ENCODE measurements at places on chromosomes 12 and 14.

GRCh38 chr12:57519796-57520052, 590 bp downstream of the DDIT3 start:
- peak; percentile 20 for DNase-seq

GRCh38 chr12:3113671-3114325, 36.6 kb downstream of the TSPAN9 start:
- DNase-seq: no peak

GRCh38 chr12:13661005-13661887, 320.2 kb downstream of the GRIN2B start:
- peak; percentile 10 for DNase-seq

- DNase-seq: no peak
Measured at GRCh38 chr12:69254046-69254445, 14.7 kb downstream of the CPSF6 start.

GRCh38 chr12:69065775-69066174, 132.8 kb upstream of the CPM start:
- DNase-seq: no peak

DNA sequence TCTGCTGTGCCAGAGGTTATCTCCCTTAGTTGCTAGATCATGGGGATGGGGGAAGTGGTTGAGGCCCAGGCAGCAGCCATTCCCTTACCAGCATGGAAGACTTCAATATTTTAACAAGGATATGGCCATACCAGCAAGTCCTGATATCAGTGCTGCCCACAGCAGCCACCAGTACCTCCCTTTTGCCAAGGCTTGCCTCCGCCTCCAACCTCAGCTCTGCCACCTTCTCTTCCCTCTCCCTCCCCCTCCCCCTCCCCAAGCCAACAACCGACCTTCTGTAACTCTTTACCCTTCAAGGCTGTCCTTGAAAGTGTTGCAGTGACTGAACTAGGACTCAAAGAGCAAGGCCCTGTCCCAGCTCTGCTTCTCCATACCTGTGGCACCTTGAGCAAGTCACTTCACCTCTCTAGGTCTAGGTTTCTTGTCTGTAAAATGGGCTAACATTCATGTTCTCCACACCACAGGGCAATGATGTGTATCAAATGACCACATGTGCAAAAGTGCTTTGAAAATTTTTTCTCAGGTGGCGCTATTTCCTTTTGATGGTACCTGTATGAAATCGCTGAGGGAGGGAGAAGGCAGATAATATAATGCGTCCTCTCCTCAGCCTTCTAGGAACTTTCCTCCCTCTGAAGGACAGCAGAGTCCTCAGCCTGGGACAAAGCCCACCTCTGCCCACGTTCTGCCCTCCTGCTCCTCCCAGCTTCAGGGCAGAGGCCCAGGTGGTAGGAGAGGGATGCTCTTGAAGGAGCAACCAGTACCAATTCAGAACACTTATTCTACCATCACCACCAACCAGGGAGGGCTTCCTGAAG, 14.7 kb downstream of the PLEKHG6 start:
- no peak for DNase-seq

GRCh38 chr12:26275313-26276131, 80.1 kb downstream of the SSPN start:
- DNase-seq: no peak

DNA sequence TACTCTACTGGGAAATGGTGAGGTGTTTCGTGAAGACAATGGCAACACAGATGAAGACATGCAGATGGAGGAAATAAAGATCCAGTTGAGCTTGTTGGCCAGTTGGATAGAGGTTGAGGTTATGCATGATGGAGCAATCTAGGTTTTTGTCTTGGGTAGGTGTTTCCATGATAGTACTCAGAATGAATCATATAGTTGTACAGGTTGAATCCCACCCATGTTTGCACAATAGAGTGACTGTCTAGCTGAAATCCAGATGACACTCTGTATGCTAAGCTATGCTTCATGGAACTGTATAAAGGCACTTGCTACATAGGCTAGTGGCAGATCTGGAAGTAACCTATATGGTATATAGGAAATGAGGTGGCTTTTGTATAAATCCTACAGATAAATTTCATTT, 264.9 kb downstream of the NAV3 start:
- no peak for DNase-seq

- no peak for DNase-seq
Measured at GRCh38 chr12:51855586-51856428, 7.3 kb upstream of the FIGNL2 start.

DNA sequence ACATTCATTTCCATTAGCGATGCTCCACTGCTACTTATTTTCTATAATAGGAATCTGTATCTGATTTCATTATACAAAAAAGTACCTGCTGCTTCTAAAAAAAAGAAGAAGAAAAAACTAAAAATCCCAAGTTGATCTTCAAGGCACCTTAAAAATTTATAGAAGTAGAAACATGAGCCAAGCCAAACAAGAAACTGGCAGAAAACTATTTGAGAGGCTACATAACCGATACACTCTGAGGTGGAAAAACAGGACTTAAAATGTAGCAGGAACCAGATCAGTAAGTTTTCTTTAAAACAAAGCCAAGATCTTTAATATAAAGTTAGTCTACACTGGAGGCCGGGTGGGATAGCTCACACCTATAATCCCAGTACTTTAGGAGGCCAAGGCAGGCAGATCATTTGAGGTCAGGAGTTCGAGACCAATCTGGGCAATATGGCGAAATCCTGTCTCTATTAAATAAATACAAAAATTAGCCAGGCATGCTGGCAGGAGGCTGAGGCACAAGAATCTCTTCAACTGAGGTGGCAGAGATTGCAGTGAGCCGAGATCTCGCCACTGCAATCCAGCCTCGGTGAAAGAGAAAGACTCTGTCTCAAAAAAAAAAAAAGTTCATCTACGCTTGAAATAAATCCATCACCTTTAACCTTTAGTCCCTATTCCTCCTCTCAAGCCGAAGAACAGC, 278.6 kb downstream of the MED13L start:
- DNase-seq: no peak

DNA sequence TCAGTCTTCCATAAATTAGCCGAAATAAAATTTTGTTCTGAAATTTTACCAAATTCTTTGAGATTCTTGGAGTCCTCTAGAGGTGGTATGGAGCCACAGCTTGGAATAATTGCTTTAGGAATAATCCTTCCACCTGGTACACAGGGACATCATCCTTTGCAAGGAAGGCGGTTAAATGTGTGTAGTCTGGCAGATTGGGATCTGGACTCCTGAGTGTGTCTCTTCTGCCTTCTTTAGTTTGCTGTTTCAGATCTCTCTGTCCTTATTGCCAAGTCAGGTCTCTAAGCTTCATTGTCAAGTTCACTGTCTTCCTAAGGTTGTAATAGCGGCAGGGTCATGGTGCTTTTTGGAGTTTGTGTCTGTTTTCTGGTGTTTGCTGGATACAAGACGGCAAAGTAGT, 393.9 kb upstream of the RGS6 start:
- no peak for DNase-seq

GRCh38 chr12:104003596-104003995, 37.9 kb downstream of the TDG start:
- no peak for DNase-seq

- peak; percentile 39 for DNase-seq
Measured at GRCh38 chr14:68781161-68782021, 11.5 kb downstream of the ZFP36L1 start.

- DNase-seq: no peak
Measured at GRCh38 chr14:23217032-23218020, 20.4 kb upstream of the RNF212B start.

DNA sequence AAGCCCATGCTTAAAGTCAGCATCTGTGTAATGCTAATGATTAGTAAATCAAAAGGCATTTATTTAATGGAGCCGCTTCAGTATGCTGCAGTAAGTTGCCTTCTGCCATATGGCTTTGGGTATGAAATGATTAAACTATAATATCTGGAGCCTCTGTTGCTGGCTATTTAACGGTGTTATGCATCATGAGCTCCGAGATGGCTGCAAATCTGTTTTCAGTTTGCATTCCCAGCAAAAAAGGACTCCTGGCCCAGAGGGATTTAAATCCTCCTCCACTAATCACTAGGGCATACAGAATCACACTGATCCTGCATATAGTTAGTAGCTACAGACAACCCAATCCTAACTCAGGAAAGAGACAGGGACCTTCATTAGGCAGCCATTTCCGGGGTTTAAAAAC, 171.5 kb upstream of the EEA1 start:
- DNase-seq: no peak

DNA sequence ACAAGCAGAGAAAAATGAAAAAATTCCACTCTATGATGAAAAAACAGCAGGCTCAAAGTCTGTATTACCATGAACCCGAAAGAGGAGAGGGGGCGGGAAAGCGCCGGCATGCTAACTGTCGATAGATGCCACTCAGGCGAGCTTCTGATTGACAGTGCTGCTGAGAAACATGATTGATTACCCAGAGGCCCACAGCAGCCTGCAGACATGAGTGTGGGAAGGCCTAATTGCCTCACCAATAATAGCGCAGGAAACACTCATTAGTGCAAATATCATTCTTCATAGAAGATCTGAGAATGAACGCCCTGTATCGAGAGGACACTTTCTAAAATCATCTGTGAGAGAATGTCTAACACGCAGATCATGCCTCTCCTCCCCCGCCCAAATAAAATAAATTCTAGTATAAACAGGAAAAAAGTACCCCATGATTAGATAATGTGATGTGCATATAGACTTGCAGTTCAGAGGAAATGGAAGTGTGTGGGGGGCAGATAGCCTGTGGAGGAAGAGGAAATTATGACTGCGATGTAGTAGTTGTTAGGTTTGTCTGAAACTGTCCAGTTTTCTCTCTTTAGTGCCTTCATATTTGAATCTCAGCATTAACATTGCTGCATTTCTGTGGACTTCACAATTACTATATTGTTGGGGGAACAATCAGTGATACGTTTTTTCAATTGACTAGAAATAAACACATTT, 15.6 kb downstream of the TPH2 start:
- DNase-seq: no peak

GRCh38 chr14:20683125-20683890, 1.1 kb upstream of the RNASE4 start:
- DNase-seq: peak; percentile 79

GRCh38 chr14:73760598-73761586, 46.7 kb upstream of the PNMA1 start:
- DNase-seq: no peak

- DNase-seq: no peak
Measured at GRCh38 chr14:104115131-104115600, 23.2 kb upstream of the KIF26A start.

GRCh38 chr12:94872007-94872653, 131.4 kb downstream of the NDUFA12 start:
- no peak for DNase-seq

DNA sequence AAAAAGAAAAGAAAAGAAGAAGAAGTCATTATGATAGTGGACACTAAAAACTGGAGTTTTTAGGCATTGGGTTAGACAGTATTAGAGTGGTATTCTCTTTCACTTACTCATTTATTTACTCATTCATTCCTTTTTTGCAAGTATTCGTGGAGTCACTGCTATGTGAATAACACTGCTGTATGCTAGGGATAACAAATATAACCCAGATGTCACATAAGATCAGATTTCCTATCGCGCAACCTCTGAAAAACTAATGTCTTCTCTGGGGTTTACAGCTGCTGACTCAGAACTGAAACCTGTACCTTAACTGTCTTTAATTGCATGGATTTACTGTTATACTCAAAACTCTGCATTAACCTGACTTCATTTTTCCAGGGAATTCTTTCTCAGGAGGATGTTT, 353.7 kb downstream of the LRIG3 start:
- no peak for DNase-seq

DNA sequence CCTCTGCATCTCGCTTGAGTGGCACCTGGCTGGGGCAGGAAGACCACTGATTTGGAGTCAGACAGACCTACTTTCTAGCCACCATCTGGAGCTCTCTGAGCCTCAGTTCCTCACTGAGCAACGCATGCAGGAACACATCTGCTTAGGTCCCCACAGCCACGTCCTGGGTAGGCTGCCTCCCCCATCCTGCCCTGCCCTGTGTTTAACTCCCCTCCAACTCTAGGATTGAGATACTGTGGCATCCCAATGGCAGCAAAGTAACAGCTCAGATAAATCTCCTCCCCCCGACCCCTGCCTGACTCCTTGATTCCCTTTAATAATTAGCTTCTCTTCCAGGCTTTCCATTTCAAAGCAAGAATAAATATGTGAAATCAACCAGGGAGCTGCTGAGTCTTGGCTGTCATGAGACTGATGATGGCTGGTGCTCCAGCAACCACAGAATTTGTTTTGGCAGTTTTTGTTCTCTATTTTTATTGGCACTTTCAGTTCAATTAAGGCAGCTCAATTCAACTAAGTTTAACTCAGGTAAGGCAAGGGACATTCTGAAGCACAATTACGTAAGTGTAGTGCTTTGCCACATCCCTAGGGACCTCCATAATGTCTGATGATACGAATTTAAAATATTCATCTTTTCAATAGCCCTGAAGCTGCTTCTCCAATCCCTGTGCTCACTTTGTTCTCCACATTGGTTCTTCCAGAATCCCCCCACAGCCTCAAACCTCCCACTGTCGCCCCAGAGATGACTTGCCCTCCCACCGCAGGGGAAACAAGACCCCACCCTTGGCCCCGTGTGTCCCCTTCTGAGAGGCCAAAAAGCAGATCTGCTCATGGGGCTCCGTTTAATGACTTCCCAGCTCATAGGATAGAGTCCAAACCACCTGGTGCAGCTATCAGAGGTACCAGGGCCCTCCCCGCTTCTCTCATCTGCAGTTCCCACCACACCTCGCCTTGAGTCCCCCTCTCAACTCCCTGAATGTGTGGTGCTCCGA, 58.2 kb downstream of the ESR2 start:
- DNase-seq: no peak

GRCh38 chr14:94423453-94424056, 29.0 kb downstream of the SERPINA11 start:
- DNase-seq: no peak

DNA sequence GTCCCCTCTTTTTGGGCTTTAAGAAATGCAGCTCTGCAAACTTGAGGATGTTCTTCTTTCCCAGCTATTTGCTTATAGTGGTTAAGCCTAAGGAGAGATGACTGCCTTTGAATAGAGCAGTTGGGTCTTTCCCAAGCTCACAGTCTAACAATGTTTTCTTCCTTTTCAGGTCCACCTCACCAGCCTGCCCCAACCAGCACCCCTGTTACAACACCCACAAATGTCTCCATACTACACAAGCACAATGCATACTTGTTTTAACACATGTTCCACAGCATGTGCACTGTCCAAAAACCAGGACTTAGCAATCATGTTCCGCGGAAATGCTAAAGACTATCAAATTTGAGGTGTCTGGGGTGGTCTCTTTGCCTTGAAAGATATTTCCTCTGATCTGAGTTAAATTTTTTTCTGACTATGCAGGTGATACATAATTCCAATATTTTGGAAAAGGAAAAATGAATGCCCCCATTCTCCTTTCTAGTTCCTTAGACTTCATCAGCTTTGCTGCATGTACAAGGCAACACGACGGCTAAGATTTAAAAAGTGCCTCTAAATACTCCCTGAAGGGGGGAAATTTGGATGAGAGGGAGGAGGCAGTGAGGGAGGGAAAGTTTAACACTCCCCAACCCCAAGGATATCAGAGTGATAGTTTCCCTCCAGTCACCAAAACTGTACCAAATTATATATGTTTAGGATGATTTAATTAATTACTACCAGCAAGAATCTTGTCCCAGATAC, 6.6 kb upstream of the HOXC13 start:
- no peak for DNase-seq
